Stimulated activated CD4-positive, alpha-beta T cell treated with anti-CD3 and anti-CD28 coated beads, Interleukin-12 subunit alpha, Interleukin-12 subunit beta, amount 100 ng/mL, for 4 hours (primary cell): ENCODE measurements at places on chromosomes 7 and 10.

DNA sequence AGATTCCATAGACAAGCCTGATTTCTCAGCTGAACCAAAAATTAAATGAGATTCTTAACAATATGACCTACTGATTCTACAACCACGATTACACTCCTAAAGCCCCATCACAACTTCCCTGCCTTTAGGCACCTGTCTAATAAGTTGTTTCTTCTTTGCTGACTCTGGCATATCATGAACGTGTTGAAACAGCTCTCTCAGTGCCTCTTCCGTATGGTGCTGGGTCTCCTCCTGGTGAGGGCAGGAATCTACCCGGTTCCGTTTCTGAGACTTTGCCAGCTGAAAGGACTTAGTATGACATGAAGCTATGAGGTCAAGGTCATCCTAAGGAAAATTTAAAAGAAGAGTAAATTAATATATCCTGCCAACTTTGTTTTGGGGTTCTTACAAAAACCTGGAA, 48.6 kb downstream of the ARHGAP19 start:
- DNase-seq: no peak

DNA sequence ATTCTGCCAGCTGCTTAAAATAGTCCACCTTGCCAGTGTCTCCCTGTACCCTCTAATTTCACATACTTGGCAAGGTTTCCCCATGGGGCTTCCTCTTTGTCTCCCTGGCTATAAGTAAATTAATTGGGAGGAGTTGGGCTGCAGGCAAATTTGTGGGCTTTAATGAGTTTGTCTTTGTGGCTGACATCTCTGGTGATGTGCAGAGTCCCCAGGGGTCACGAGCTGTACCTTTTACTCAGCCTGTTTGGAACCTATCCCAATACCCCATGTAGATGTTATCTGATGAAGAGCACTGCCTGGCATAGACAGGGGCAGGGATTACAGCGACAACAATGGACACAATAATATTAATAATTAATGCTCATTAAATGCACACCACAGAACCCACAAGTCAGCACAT, 132.5 kb downstream of the SLIT1 start:
- DNase-seq: no peak

DNA sequence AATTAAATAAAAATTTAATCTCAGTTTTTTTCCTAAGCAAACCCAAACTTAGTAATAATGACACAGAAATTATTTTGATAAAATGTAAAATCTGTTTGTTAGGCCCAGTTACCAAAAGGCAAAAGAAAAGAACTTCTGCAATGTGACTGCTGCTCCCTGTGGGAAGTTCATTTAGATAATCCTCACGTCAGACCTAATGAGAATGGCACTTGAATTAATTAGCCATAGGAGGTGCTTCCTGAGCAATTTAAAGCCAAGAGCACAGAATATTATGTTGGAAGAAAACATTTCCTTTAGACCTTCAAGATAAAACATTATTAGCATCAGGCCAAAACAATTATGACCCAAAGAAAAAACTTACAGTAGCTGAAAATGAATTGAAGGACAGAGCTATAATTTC, 19.4 kb downstream of the SPAM1 start:
- no peak for DNase-seq

- no peak for DNase-seq
Measured at GRCh38 chr10:132685101-132685891, 100.7 kb downstream of the NKX6-2 start.

GRCh38 chr10:132990684-132991545, 48.5 kb upstream of the CFAP46 start:
- no peak for DNase-seq

GRCh38 chr10:89889606-89890005, 188.2 kb downstream of the KIF20B start:
- DNase-seq: no peak

GRCh38 chr10:113132591-113133121, 182.6 kb downstream of the TCF7L2 start:
- no peak for DNase-seq

DNA sequence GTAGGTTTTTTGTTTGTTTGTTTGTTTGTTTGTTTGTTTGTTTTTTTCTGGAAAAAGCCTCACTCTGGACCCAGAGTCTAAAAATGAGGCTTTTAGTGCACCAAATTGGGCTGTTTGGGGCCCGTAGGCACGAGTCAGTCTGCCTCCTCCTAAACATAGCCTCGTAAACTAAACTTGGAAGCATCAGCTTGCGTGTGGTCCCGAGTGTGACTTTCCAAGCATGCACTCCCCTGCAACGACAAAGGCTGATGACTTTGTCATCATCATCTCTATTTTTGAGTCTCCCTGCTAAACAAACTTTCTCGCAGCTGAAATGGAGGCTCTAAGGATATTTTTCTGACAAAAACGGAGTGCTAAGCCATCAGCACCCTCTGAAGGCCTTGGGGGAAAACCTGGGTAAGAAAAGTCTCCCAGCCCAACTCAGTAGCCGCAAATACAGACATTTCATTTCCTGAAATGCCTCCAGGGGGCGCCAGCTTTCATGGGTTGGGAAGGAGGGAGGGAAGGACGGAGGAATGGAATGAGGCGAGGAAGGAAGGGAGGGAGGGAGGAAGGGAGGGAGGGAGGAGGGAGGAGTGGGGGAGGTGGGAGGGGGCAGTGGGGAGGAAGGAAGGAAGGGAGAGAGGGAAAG, 245.9 kb downstream of the KCNMA1 start:
- no peak for DNase-seq

GRCh38 chr7:151291206-151291605, 42.7 kb upstream of the SMARCD3 start:
- no peak for DNase-seq

- DNase-seq: no peak
Measured at GRCh38 chr10:43570971-43571370, 3.4 kb downstream of the ZNF239 start.

DNA sequence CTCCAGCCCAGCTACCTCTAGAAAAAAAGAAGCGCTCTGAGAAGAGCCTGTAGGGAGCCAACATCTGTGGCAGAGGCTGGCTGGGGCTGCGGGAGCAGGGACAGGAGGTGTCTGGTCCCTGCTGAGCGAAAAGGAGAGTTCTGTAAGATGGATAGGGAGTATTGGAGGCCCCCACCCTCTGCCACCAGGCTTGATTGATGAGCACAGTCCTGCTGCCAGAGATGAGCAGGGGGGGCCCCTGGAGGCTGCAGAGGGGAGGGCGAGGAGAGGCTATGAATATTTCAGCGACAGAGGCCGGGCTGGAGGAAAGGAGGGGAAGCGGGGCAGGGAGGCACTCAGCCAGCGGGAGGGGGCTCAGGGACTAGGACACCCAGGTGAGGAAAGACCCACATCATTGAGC, 44.5 kb upstream of the HSPB1 start:
- DNase-seq: no peak

DNA sequence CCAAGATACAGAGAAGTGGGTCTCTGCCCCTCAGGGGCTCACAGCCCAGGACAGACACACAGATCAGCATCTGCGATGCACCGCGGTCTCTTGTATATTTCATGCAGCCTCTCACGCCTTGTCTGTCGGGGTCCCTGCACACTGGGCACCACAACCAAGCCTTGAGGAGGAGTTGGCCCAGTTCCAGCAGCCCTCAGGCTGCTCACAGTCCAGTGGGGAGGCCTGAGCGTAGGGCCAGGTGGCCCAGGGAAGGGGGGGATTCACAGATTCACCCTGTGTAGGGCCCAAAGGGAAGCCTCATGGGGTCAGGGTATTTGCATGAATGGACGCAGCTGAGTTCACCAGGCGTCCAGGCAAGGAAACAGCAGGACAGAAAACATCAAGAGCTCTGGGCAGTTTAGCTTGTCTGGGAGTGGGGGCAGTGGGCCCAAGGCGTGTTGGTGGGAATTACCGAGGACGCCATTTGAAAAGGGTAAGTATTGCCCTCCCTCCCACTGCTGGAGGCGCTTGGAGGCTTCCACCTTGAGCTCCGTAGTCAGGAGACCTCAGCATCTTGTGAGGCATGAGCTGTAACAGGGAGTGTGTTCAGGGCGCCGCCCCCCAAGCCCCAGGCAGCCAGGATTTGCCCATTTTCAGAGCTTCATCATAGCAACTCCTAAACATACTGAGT, 129.1 kb upstream of the CHST15 start:
- no peak for DNase-seq

DNA sequence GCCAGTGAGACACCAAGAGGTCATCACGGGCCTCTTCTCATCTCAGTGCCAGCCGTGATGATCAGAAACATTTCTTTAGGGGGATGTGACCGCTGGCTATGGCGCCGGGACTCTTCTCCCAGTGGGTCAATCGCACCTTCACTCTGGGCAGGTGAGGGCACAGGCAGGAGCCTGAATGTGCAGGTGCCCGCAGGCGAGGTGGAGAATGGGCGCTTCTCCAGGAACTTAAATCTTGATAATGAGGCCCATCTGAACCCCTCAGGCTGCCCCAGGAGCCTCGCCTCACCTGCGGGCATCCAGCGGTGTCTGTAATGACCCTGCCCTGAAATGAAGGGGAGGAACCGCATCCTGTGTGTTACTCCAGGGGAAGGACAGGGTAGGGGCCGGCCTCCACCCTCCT, 204.7 kb downstream of the ADARB2 start:
- no peak for DNase-seq

DNA sequence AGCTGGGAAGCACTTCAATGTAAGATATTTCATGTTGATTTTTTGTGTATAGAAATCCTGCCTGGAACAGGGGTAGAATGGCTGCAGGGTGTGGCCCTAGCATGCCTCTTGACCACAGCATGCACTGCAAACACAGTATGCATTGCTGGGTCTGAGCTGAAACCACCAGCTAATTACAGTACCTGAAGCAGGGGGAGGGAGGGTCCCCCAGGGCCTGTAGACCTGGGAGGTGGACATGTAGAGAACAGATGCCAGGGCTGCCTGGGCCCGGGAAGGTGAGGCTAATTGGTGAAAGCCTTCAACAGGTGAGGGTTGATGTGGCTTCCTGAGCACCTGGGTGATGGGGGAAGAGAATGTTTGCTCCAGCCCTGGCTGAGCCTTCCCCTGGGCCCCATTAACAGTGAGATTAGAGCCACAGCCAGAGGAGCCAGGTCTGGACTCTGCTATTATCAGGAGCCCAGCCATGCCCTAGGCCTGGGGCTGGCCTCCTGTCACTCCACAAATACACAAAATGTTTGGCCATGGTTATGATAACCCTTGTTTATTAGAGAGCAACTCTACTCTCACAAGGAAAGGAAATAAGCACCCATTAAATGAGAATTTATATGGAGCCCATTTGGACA, 83.3 kb downstream of the PLXNA4 start:
- DNase-seq: no peak

GRCh38 chr7:27171325-27171636, 2.8 kb downstream of the HOXA10 start:
- no peak for DNase-seq

GRCh38 chr7:103119791-103120291, 29.1 kb downstream of the NAPEPLD start:
- no peak for DNase-seq

DNA sequence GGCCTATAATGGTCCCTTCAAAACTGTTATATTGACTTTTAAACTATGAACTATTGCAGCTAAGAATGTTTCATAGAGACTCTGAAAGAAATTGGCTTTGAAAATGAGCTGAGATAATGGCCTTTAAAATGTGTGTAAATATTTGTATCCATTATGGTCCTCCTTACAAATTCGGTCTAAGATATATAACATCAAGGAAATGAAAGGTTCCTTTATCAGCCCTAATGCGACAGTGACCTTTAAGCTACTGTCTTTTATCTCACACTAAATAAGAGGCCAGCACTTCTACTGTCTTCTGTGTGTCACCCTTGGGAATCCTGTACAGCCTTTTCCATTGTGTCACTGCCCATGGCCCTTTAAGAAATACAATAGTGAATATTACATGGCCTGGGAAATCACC, 19.5 kb downstream of the COL28A1 start:
- no peak for DNase-seq

DNA sequence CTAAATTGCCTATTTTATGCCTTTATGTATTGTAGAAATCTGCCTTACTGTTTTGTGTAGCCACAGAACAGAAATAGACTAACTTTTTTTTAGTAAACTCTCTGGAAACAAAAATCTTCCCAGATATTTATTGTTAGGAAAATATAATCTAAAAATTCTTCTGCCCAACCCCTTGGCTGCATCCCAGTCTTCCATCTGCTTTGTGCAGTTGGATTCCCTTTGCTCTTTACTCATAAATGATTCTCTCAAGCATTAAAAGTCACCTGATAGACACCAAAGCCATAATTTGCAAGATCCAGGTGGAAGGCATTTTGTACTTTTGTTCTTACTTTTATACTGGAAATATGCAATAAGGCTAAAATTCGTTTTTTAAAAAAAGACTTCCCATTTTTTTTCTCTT, 6.1 kb upstream of the CAV2 start:
- no peak for DNase-seq

DNA sequence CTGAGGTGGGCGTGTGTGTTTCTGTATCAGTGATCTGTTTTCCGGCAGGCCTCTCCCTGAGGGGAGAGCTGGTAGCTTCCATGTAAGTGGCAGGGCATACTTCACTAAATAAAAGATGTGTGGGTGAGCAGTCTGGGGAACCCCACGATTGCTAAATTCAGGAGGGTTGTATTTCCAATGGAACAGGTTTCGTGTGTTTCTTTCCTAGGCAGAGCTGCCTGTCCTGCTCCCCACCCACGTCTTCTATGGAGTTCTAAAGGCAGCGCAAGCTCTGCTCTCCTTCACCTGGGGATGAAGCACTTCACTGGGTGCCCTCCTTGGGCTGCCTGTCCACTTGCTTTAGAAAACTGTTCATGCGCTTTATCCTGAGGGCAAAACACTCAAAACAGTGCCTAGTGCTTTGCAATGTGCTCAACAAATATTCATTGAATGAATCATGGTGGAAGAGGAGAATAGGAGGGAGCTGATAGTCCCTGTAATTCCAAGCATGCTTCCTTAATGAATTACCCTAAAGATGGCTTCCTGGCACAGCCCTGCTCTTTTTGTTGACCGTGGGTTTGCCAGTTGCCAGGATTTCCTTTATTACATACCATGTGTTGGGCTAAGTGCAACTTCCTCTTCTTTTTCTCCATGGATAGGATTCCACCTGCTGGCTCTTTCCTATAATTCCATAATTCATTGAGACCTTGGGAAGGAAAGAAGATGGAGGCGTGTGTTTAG, 50.6 kb upstream of the SRPK2 start:
- no peak for DNase-seq

DNA sequence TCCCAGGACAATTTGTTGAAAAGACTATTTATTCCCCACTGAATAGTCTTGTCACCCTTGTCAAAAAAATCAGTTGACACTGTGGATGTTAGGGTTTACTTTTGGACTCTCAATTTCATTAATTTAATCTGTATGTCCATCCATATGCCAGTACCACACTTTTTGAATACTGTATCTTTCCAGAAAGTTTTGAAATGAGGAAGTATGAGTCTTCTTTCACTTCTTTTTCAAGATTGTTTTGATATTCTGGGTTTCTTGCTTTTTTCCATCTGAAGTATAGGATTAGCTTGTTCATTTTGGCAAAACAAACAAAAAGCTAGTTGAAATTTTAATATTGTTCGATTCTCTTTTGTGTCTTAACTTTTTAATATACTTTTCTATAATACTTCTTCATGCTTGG, 21.7 kb downstream of the KLHDC10 start:
- no peak for DNase-seq

GRCh38 chr7:18555120-18555519, 59.6 kb downstream of the HDAC9 start:
- DNase-seq: no peak
